ENCODE measurements at places on chromosomes 7 and 10.

- DNase-seq, result peak; percentile 36
These were observed 4.6 kb downstream of the HMX3 start for GRCh38 chr10:123140164-123140982.

- DNase-seq, result no peak
These were observed 3.8 kb upstream of the PALD1 start for GRCh38 chr10:70474780-70475179.

- DNase-seq, result no peak
These were observed 58.7 kb downstream of the RGS10 start for GRCh38 chr10:119483839-119484238.

DNA sequence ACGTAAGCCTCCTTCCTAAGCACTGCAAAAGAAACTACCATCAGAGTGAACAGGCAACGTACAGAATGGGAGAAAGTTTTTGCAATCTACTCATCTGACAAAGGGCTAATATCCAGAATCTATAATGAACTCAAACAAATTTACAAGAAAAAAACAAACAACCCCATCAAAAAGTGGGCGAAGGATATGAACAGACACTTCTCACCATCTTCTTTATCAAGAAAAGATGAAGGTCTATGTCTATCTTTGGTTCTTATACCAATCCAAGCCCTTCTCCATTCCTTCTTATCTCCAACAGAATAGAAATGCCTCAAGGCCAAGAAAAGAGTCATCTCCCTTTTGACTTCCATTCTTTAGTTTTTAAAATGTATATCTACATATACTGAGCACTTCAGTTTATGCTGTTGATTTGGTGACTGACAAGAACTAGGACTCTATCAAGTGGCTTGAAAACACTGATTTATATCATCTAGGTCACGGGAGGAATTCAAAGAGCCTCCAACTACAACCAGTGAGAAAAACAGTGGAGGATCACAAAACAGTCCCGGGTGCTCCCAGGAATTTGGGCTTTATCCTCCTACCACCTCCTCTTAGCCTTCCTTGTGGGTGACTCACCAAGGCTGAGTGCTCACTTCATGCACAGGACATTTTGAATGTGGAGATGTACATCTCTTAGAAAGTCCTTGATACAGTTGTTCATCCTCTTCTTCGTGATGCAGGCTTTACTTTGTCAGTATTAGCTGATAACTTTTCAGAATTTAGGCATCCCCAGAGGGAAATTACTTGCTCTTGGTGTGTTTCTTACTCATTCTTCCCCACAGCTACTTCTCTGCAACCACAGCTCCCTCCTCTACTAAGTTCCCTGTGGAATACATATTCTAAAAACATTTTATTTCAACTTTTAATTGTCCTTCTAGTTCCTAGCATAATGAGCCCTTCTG lies 15.4 kb downstream of the TAS2R41 start:
- no peak for DNase-seq

GRCh38 chr7:44279286-44279685 lies 46.1 kb downstream of the CAMK2B start:
- DNase-seq, result no peak

- DNase-seq, result peak; percentile 83
These were observed 31.6 kb upstream of the LEP start for GRCh38 chr7:128209229-128210035.

- no peak for DNase-seq
These were observed 1.9 kb downstream of the TAS2R40 start for GRCh38 chr7:143223784-143224183.

- DNase-seq, result no peak
These were observed 116.2 kb downstream of the GLCCI1 start for GRCh38 chr7:8084836-8085235.

GRCh38 chr10:102770792-102771191 lies 27.0 kb downstream of the WBP1L start:
- no peak for DNase-seq

DNA sequence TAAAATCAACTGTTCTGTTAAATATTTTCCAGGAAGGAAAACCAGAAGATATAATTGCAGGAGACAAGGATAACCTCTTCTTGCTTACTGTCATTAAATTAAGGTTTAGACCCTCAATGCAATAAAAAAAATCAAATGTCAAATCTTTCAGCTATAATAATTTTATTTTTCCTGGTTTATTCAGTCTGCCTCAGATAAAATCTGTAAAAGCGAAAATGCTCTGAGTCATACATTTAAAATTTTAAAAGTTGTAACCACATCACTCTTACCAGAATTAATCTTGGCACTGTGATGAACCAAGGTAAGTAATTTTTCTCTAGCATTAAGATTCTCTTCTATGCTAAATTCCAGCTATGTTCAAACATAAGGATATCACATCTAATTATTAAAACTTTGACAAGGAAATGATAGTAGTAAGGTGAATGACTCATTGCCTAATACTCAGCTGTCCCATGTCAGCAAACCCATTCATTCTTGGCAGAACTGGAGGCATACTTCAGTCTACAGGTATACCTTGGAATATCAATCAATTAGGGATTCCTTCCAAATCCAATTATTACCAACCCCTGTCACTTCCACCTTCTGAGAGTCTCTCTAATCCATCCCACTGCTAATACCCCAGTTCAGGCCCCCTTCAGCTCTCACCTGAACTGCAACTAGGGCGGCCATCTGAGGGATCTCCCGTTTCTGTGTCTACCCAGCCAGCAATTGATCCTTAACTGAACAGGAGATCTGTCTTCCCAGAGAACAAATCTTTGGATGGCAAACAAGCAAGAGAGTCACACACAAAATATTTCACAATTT lies 434.1 kb downstream of the GRM8 start:
- DNase-seq, result peak; percentile 47

DNA sequence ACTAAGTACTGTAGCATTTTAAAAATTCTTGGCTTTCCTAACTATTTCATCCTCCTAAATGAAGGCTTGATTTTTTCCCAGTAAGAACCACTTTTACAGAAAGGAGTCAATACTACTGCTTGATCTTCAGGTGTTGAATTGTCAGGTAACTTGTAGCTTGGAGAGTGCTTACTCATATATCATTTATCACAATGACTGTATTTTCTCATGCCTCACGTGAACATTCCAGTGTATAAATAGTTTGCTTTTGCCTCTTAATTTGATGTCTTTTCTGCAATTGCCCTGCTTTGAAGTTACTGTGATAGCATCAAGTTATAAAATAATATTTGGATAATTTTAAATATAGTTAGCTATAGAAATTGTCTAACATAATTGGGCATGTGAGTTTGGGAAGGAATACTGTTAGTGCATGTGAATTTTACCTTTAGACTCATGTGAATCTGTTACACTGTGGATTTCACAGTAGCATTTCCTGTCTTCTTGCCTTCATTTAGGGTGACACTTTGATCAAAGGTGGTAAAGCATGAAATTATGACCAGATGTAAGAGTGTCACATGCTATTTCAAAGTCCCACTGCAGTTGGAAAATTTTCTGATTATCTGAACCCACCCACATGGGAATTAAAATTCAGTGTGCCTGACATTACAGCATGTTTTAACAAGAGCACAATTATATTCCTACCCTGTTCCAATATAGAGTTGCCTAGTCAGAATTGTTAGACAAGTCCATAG lies 962.8 kb downstream of the DNAJB9 start:
- no peak for DNase-seq

DNA sequence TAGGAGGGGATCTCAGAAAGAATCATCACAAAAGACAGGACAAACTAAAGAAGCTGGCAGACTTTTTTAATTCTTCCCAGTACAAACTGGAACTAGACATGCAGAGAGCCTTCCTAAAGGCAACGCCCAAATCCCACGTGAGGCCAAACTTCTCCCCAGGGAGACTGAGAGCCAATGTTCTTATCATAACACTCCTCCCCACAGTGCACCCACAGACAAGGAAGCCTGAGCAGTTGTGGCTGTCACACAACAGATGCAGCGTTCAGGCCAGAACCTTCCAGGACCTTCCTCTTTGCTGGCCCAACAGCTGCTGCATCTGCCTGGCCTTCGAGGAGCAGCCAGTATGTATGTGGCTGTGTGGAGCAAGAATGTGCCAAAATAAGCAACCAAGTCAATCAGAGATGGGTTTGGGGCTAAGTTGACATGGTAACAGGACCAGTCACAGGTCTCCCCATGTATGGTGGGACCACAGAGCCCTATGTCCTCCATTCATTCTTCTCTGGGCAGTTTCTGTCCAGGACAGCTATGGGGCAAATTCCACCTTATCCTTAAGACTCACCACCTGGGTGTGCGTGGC lies 34.9 kb downstream of the SRPK2 start:
- DNase-seq, result peak; percentile 52

GRCh38 chr7:15874774-15875173 lies 188.3 kb upstream of the MEOX2 start:
- no peak for DNase-seq

GRCh38 chr10:49749556-49750491 lies 12.3 kb downstream of the OGDHL start:
- no peak for DNase-seq

GRCh38 chr10:69726850-69727249 lies 74.9 kb upstream of the COL13A1 start:
- DNase-seq, result no peak

GRCh38 chr7:25495342-25496250 lies 267.3 kb upstream of the NPVF start:
- DNase-seq, result peak; percentile 59

DNA sequence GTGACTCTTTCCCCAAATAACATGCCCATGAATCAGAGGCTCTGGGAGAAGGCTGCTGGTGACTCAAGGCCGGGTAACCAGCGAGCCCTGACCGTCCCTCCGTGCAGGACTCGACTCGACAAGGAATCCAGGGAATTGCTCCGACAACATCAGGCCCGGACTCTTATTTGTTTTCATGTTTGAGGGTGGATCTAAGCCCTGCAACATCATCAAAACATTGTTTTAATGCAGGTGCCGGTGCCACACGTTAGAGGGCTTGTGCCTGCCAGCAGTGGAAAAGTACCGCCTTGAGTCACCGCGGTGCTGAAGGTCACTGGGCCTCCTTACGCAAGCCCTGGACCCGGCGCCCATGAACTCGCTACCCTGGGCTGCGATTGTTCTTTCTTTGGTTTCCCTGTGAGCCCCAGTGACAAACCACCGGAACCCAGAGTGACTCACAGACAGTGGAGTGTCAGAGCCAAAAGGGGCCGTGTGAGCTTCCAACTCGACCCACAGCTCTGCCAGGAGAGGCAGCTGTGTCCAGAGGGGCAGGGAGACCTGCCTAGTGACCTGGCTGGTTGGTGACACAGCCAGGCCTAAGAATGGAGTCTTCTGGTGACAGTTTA lies 139.4 kb upstream of the SHH start:
- DNase-seq, result no peak

GRCh38 chr7:85931919-85932318 lies 711.8 kb upstream of the GRM3 start:
- DNase-seq, result no peak
